ENCODE measurements at places on chromosomes 3 and 15.

DNA sequence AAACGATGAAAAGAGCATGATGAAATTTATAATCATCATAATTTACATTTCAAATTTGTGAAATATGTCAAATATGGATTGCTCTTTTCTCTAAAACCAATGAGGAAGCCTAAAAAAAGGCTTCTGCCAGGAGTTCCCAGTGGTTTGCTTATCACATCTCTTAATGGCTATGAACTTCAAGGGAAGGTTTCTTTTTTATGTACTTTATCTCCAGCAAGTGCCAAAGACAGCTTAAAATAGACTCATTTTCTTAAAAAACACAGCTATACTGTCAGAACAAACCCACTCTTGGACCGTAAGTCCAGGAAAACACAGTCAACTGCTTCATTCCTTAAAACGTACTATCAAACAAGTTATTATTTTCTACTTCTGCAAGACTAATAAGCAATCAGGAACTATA lies 80.2 kb downstream of the DLG1 start:
- no peak for DNase-seq

GRCh38 chr15:64070106-64070505 lies 23.5 kb downstream of the CIAO2A start:
- no peak for DNase-seq

- DNase-seq: no peak
These were observed 44.0 kb upstream of the PRR23C start for GRCh38 chr3:139088462-139089324.

- DNase-seq: no peak
These were observed 276.1 kb downstream of the AGBL1 start for GRCh38 chr15:86355801-86356200.

DNA sequence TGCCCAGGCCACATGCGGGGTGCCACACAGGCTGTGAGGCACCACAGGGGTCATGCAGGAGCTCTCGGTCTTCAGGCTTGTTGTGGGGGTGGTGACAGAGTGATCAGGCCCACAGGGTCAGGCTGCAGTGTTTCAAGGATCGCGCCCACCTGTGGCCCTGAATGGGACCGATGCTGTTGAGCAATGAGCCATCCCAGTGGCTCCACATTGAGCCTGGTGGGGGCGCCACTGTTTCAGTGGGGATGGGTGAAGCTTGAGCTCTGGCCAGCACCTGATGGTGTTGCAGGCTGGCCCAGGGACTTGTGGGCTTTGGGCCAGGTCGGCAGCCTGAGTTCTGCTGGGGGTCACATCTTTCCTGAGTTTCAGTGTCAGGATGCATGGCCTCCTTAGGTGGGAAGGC lies 230.1 kb downstream of the UBE3A start:
- no peak for DNase-seq

All from spleen (tissue), 13 donors.